Effector memory CD4-positive, alpha-beta T cell (primary cell): ENCODE measurements at places on chromosomes 13 and 19.

- no peak for DNase-seq
Measured at GRCh38 chr13:108597943-108598342, 31.5 kb upstream of the MYO16 start.

GRCh38 chr19:15812060-15812722 lies 3.3 kb downstream of the OR10H1 start:
- DNase-seq = peak; percentile 4

DNA sequence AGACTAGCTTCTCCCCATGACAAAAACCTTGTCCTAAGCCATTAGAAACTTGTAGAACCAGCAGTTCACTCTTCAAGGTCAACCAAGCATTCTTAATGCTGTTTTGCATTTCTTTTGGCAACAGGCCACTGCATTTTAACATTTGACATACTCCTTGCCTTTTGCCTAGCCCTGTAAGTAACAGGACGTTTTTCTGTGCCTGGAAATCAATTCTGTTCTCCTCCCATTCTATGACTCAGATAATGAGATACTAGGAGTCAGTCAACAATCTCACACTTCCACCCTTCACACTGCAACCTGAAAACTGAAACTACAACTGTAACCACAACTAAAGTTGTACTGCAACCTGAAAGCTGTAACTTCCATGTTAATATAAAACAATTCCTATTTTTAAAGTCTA lies 268.7 kb downstream of the MZT1 start:
- DNase-seq = no peak

GRCh38 chr13:111514610-111515306 lies 194.3 kb downstream of the TEX29 start:
- no peak for DNase-seq

- no peak for DNase-seq
Measured at GRCh38 chr13:113914333-113915011, 50.6 kb upstream of the GAS6 start.

- DNase-seq = no peak
Measured at GRCh38 chr19:14731200-14731599, 41.4 kb downstream of the ZNF333 start.

- no peak for DNase-seq
Measured at GRCh38 chr13:31192306-31192705, 7.5 kb upstream of the B3GLCT start.

DNA sequence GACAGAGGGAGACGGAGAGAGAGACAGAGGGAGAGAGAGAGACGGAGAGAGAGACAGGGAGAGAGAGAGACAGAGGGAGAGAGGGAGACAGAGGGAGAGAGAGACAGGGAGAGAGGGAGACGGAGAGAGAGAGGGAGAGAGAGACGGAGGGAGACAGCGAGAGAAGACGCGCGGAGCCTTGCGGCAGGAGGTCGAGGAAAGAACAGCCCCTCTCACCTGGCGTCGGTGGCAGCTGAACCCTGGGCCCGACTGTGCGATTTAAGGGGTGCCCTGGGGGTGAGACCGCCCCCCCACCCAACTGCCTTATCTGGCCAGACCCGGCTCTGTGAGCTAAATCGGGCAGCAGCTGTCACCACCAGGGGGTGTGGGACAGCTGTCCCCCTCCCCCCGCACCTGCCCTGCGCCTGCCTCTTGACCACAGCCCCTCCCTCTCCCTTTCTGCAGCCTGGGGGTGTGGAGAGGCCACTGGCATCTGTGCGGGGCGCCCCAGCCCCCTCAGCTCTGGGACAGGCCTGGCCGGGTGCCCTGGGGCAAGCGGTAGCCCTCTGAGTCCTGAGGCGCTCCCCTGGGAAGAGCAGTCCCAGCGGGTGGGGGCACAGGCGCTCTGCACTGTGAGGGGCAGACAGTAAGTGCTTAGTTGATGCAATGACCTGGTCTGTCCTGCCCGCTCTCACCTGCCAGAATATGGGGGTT lies 10.8 kb downstream of the JOSD2 start:
- no peak for DNase-seq

DNA sequence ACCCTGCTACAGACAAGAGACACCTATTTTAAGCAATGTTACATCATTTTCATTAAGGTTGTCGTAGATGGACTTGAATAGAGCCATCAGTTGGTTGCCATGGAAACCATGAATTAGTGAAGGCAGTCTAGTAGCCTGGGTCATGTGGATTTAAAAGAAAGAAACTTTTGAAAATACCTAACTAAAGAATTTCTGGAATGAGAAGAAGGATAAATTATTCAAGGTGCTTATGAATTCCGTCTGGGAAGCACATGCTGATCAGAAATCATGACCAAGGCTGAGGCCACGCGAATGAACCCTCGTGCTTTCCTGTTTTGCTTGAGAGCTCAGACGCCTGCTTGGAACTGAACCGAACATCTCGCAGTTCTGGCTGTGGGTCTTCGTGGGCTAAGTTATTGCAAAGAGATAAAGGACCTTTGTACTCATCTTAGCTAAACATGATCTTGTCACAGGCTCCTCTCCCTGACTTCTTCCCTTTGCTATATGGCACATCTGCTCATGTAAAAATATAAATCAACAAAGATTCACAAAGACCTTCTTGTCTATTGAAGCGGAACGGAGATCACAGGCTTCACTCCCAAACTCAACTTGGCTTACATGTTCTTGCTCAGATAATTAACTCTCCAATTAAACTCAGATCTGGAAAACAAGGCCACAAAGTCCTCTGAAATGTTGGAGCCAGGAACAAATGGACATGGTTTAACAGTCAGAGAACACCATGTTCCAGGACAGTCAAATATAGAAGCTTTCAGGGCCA lies 140.2 kb downstream of the NUFIP1 start:
- DNase-seq = no peak

- DNase-seq = no peak
Measured at GRCh38 chr19:789701-790060, 7.6 kb upstream of the PTBP1 start.

- no peak for DNase-seq
Measured at GRCh38 chr13:46535002-46535401, 18.0 kb upstream of the LRCH1 start.

DNA sequence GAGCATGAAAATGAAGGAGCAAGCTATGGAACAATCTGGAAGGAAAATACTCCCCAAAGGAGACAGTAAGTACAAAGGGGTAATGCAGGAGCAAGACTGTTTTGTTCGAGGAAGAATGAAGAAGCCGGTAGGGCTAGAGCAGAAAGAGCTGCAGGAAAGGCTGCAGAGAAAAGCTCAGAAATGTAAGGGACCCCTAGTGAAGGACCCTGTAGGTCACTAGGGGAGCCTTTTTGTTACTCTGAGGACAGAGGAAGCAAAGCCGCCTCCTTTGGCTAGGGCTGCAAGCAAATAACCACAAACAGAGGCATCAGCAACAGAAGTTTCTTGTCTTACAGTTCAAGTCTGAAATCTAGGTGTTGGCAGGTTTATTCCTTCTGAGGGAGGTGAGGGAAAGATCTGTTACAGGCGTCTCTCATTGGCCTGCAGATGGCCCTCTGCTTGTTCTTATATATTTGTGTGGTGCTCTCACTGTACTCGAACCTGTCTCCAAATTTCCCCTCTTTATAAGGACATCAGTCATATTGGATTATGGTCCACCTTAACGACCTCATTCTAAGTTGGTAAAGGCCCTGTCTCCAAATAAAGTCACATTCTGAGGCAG lies 362.3 kb downstream of the COG6 start:
- no peak for DNase-seq

- DNase-seq = no peak
Measured at GRCh38 chr13:46531953-46532352, 21.0 kb upstream of the LRCH1 start.

DNA sequence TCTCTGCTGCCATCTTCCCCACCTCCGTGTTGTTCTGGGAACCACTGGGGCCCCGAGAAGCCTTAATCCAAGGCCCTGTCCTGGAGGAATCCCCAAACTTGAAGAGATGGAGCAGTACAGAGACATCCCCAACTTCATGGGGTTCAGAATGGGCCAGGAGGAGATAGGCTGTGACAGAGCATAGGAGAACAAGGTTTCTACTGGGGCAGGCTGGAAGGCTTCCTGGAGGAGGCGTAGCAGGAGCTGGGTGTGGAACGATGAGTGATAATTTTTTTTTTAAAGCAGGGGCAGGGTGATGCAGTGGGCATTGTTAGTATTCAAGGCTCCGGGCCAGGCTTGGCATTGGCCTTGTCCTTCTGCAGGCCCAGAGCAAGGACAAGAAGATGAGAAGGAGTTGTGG lies 3.3 kb downstream of the CYP4F8 start:
- DNase-seq = no peak

DNA sequence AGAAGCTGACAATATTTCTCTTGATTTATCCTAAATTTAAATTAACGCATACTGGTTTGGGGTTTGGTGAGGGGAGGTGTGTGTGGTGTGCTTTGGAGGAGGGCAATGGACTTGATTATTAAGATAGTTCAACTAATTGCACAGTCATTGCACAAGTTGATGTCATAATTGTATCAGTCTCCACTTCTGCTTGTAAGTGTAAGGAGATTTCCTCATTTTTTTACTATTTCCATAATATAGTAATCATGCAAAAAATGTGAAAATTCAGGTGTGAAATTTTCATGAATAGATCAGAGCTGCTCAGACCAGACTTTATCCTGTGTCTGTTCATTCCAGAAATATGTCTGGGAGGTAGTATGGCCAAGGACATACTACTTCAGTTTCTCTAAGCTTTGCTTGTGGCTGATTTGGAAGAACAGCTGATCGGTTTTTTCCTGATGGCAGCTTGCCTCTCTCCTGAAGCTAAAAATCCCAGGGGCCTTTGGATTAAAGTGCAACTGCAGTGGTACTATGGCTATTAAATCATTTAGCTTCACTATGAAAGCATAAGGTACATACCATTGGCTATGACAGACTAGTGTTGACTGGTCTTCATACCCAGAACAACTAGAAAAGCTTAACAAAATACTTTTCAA lies 201.8 kb upstream of the MIR17HG start:
- DNase-seq = no peak

GRCh38 chr19:1269478-1270212 lies 513 bp downstream of the CIRBP start:
- DNase-seq = peak; percentile 81

- DNase-seq = no peak
Measured at GRCh38 chr19:6076291-6076665, 34.0 kb downstream of the RFX2 start.

GRCh38 chr19:23560051-23560450 lies 127.0 kb downstream of the ZNF675 start:
- no peak for DNase-seq

DNA sequence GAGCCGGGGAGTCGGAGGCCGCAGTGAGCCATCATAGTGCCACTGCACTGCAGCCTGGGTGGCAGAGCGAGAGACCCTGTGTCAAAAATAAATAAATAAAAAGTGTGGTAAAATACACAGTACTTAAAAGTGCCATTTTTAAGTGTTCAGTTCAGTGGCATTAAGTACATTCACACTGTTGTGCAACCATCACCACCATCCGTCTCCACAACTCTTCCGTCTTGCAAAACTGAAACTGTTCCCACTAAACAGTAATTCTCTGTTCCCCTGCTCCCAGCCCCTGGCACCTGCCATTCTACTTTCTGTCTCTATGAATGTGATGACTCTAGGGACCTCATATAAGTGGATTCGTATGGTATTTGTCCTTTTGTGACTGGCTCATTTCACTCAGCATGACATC lies 13.3 kb downstream of the SLC25A42 start:
- no peak for DNase-seq

GRCh38 chr19:12985049-12985776 lies 10.1 kb upstream of the NFIX start:
- no peak for DNase-seq

DNA sequence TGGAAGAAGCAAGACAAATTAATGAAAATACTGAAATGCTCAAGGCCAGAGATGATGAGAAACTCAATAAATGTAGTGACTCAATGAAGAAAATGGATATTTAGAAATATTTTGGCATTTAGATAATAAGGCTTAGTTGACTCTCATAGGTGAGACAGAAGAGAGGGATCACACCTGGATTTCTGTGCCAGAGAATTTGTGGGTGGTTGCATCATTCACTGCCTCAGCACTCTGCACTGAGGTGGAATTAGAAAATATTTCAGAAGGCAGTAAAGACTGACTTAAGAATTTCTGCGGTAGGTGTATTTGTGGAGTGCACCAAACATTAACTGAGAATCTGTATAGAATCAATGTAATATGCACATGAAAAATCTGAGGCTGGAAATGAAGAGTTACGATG lies 848.3 kb upstream of the PCDH9 start:
- DNase-seq = no peak

DNA sequence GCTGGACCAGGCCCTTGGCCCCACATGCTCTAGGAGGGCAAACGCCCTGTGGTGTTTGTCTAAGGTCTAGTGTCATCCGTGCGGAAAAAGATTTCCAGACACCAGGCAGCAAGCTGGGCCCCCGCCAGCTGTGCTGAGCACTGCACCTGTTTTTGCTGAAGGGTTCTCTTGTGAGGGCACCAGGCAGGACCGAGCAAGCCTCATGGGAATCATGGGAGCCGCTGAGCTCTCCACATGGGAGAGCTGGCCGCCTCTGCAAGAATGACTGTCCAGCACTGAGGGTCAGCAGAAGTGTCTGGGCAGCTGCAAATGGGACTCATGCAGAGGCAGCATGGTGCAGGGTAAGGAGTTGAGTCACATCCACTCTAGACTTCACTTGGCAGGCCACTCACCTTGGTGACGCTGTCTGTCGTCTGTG lies 12.0 kb downstream of the B3GNT8 start:
- DNase-seq = no peak

DNA sequence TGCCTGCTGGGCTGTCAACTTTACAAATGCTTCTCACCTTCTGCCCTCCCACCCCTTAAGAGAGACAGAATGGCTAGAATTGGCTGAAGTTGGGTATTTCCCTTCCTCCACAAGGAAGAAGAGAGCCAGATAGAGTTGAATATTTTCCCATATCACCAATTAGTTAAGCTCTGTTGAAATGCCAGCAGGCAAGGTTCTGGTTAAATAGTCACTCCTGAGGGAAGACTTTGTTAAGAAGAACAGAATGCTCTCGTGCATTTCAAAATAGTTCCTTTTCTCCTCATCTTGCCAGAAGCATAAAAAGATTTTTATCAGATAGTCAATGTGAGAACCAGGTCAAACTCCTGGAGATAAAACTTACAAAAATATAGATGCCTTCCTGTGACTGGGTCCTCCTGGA lies 2857.0 kb upstream of the PCDH20 start:
- DNase-seq = no peak

- DNase-seq = no peak
Measured at GRCh38 chr13:97256343-97256783, 34.2 kb downstream of the MBNL2 start.

GRCh38 chr19:28159065-28159464 lies 1053.9 kb downstream of the UQCRFS1 start:
- no peak for DNase-seq
